ENCODE measurements at places on chromosomes 6 and 20.

DNA sequence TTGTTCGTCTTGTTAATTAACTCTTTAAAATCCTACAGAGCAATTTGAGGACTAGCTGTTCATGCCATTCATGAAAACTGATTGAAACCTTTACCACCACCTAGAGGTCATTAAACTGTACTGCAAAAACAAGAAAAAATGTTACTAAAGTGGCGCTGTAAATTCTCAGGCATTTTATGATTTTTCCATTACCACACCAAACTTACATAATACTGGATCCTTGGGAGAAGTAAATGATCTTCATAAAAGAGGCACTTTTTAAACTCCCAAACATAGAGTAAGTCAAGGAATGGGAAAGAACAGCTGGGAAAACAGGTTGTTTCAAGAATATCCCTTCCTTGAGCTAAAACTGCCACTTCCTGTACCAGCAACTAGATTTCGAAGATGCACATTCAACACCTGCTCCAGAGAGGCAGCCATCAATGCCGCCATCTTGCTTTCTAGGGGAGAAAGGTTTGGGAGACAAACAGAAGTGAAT is 54.3 kb downstream of the MYLIP start:
- no peak for DNase-seq

GRCh38 chr6:26033941-26034354 is 53.3 kb upstream of the HFE start:
- no peak for DNase-seq

GRCh38 chr20:18377896-18378481 is 88.8 kb downstream of the DZANK1 start:
- no peak for DNase-seq

- no peak for DNase-seq
These were observed 32.0 kb downstream of the ERMARD start for GRCh38 chr6:169783401-169783800.

DNA sequence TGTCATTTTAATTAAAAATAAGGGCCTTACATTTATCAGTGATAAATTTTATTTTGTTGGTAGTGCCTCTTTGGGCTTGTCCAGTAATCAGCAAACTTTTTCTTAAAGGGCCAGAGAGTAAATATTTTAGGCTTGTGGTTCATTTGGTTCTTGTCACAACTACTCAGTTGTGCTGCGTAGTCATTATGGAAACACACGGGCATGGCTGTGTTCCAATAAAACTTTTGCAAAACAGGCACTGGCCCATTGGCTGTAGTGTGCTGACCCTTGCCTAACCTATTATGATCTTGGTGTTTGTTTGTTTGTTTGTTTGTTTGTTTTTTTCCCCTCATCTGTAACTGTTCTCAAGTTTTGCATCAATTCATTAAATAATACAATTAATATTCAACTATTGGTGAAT is 19.4 kb downstream of the TBPL1 start:
- no peak for DNase-seq

DNA sequence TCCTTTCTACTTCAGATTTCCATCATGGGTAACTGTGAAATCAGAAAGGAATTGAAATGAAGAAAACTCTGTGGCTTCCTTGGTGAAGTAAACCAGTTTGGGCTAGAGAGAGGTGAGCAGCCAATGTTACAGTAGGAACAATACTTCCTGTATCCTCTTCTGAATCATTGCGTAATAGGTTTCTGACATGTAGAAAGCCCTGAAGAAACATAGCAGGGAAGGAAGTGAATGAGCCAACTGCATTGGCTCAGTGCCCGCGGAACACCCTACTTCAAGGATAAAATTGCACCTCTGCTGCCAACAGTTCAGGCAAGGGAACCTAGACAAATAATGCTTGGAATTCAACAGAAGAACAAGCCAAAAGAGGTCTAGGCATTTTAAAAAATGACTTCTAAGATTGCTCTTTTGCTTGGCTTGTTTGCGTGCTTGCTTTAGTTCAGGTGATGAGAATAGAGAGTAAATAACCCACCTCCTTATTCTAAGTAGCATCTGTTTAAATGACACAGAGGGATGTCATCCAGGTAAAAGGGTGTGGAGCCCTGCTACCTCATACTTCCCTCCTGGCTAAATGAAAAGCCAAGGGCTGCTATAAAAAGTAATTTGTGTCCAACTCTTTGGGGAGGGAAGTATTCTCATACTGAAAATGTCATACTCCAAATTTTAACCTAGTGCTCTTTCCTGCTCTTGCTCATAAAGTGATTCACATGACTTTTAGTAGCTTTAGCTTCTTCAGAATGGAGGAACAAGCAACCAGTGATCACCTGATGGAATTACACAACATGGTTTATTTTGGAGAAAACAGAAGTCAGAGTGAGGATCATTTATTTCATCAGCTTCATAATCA is 30.0 kb upstream of the AKIRIN2 start:
- DNase-seq = no peak

DNA sequence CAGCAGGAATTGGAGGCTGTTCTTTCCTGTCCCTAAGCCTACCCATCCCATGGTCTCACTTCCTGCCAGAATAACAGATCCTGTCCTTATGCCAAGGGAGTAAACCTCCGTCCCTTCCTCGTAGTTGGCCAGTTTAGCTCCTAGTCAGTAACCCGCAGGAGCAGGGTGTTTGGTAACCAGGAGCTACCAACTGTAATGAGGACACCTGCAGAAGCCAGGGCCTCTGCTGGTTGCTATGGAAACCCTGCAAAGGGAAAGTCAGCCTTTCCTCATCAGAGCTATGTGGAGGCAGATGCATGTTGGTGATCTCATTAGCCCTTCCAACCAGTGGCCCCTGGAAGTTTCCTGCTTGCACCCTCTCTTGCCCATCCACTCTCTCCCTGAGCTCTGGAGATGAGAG is 368.2 kb upstream of the SULF2 start:
- DNase-seq = no peak

DNA sequence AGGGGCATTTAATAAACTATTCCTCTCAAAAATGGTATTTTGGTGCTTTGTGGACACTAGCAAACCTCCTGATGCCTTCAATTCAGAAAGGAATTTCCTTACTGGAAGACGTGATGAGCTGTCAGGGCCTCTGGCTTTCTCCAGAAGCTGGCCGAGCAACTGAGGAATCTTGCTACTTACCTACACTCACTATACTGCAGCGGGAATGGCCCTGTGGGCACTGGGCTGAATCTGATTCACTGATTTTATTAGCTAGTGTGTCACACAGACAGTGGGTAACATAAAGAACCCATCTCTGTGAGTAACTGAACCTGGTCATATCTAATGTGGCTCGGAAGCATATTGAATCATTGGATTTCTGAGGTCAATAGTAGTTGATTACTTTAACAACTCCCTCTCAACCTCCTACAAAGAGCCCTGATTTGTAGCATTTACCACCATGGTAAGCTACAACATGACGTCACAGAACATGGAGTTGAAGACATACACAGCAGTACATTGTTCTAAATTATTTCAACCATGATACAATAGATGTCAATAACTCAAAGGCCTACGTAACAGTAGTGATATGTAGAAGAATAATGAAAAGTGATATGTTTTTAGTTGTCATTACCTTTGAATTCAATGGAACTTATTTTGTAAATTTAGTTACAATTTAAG is 232.1 kb downstream of the SYNE1 start:
- no peak for DNase-seq

- DNase-seq = no peak
These were observed 35.0 kb upstream of the NELFCD start for GRCh38 chr20:58945965-58946631.

GRCh38 chr6:21134356-21134755 is 459.2 kb upstream of the SOX4 start:
- DNase-seq = no peak

DNA sequence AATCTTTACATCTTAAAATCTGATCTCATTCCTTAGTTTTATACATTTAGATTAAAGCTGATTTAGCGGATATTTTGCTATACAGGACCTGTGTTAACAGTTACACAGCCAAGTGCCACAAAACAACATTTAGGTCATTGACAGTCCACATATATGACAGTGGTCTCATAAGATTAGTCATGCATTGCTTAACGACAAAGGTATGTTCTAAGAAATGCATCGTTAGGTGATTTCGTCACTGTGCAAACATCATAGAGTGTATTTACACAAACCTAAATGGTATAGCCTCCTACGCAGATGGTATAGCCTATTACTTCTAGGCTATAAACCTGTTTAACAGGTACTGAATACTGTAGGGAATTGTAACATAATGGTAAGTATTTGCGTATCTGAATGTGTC is 21.6 kb downstream of the ADGRG6 start:
- DNase-seq = no peak

GRCh38 chr20:3728354-3728753 is 4.1 kb upstream of the HSPA12B start:
- no peak for DNase-seq

GRCh38 chr6:130928158-130928912 is 101.1 kb downstream of the SMLR1 start:
- no peak for DNase-seq

DNA sequence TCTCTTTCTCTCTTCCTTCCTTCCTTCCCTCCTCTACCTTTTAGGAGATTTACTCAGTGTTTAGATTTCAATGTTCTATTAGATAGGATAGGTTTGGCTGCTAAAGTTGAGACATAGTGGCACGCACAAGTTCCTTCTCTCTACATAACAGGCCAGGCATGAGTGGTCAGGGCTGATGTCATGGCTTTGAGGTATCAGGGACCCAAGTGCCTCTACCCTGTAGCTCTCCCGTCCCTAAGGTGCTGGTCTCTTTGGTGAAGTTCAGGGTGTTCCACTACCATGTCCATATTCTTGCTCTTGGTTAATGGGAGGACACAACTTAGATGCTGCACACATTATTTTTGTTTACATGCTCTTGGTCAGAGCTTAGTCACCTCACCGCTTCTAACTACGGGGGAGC is 245.3 kb downstream of the QKI start:
- DNase-seq = no peak

DNA sequence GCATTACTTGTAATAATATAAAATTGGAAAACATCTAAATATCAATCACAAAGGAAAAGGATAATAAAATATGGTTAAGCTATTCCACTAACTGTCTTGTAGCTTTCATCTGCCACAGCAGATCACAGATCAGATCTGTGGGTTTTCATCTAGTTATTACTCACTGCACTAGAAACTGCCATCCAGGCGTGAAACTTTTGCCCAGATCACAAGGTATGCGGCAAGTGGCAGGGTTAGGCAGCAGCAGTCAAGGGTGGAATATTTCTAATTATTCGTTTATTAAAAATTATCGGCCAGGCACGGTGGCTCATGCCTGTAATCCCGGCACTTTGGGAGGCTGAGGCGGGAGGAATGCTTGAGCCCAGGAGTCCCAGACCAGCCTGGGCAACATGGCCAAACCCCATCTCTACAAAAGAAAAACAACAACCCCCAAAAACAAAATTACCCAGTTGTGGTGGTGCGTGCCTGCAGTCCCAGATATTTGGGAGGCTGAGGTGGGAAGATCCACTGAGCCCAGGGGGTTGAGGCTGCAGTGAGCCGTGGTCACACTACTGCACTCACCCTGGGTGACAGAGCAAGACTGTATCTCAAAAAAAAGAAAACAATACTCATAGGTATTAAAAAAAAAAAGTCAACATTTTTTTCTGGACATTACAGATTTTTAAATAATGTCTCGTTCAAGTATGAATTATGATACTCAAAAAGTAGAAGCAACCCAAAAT is 32.1 kb downstream of the BEND3 start:
- DNase-seq = no peak

GRCh38 chr20:24098886-24099285 is 110.3 kb upstream of the GGTLC1 start:
- DNase-seq = no peak

DNA sequence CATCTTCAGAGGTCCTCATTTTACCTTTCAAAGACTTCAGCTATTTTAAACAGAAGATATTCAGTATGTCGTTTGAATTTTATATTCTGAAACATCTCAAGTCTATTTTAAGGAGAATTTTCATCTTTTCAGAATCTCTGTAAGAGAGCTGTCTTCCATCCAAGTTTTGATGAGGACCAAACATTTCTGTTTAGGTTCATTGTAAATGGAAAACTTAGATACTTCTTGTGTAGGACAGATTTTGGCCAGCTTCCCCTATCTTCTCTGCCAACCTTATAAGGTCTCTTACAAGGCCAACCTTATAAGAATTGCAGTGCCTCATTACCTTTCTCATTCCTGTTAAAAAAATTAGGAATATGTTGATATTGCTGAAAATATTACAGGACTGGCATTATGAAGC is 88.1 kb downstream of the AKAP7 start:
- no peak for DNase-seq

Data from stimulated activated CD4-positive, alpha-beta T cell treated with anti-CD3 and anti-CD28 coated beads, Interleukin-4, amount 100 ng/mL, for 4 hours (primary cell).